Kidney (tissue), 22 donors: ENCODE measurements at places on chromosomes 4 and X. TPM values are rescaled to one million over a fixed set of nuclear protein-coding genes. Genes with fewer than 3 reads are reported as not detected.

GRCh38 chr4:15375667-15376066, 52.2 kb upstream of the C1QTNF7 start:
- DNase-seq: no peak

DNA sequence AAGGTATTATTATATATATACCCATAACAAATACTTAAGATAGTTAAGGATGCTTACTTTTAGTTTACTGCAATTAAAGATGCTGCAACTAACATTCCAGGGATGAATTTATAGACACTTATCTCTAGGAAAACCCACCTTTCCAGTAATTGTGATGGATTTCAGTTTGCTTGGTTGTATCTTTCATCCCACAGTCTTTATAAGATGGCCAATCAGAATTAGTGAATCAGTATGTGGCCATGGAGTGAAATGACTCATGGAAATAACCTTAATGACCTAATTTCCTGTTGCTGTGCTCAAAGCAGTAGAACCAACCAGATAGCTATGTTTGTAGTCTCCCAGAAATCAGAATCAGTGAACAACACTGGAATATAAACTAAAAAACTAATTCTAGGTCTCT, 26.4 kb downstream of the MOSPD2 start:
- DNase-seq: no peak

DNA sequence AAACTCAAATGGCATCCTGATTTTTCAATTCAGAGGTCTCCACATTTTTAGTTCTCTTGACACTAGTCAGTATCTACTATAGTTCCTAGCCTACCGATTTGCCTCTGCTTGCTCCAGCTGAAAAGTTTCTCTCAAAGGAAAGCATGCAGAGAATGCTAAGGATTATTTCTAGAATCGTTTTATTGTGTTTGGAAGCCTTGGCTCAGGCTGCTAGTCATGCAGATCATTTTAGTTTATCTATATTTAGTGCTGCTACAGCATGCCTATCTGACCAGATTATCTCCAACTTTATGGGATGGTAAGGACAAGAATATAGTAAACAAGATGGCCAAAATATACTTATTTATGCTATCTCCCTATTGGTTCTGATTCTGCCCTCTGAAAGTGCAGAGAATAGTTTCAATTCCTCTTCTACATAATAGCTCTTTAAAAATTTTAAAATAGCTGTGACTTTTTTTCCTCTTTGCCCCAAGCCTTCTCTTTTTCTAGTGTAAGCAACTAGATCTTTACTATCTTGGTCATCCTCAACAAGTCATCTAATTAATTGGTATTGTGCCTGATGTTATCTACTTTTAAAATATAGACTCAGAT, 15.7 kb upstream of the DRP2 start:
- no peak for DNase-seq

- DNase-seq: no peak
Measured at GRCh38 chr4:128802680-128803628, 6.5 kb upstream of the JADE1 start.

- DNase-seq: no peak
Measured at GRCh38 chr4:88130544-88131305, 27.7 kb downstream of the ABCG2 start.

Gene TKTL2
- not detected for total RNA-seq

DNA sequence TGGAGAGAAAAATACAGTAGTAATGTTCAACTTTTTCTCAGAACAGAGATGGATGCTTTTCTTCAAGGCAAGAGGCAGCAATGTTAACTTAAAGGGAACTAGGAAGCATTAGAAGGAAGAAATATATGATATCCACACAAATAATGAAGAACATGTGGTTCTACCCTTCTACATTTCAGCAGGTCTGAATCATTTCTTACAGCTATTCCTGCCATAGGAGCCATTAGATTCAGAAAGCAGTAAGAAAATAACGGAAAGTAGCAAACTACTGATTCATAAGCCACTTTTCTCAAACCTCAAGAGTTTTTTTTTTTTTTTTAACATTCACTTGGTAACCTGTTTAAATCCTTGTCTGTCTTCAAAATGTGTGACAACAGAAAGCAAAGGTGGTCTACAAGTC, 1251.6 kb upstream of the AGA start:
- DNase-seq: no peak

- no peak for DNase-seq
Measured at GRCh38 chr4:8706216-8707044, 113.9 kb downstream of the CPZ start.

- no peak for DNase-seq
Measured at GRCh38 chr4:174358410-174358809, 74.7 kb downstream of the CEP44 start.

DNA sequence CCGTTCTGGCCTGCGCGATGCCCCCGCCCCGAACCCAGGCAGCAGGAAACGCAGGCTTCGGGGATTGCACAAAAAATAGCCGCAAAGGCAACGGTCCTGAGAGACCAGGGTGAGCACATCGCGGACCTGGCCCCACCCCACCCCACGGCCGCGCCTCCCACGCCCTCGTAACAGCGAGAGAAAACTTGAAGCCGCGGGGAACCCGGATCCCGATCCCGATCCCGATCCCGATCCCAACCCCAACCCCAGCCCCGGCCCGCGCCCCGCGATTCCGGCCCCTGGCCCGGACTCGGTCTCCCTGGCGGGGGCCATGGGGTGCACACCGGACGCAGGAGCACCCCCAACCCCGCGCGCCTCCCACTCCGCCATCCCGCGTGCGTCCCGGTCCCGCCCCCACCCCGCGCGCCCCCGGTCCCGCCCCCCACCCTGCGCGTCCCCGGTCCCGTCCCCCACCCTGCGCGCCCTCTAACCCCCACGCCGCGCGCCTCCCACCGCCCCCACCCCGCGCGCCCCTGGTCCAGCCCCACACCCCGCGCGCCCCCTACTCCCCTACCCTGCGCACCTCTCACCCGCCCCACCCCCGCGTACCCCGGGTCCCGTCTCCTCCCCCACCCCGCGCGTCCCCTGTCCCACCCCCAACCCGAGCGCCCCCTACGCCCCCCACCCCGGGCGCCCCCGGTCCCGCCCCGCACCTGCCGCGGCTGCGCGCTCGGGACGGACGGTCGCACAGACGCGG, 29.0 kb downstream of the NOP14 start:
- peak; percentile 88 for DNase-seq

- DNase-seq: no peak
Measured at GRCh38 chrX:72351606-72352334, 46.1 kb upstream of the CITED1 start.

Gene HTN1
- total RNA-seq: not detected

GRCh38 chr4:17013382-17014006, 115.0 kb upstream of the LDB2 start:
- no peak for DNase-seq

Gene BEX5
- 9.5 TPM for total RNA-seq

- no peak for DNase-seq
Measured at GRCh38 chrX:130145123-130145522, 20.5 kb downstream of the AIFM1 start.

DNA sequence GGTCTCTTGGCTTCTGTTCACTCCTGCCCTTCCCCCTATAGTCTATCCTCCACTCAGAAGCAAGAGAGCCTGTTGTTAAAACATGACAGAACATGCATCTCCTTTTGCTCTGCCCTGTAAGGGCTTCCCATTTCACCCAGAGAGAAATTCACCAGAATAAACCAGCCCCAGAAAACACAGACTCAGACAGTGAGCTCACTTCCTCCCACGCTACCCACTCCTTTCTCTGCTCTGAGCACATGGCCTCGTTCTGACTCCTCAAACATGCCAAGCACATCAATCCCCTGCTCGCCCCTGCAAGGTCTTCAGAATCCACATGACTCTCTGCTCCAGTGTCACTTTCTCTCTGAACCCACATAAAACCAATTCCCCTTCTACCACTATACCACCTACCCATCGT, 50.4 kb downstream of the MID1 start:
- DNase-seq: no peak

GRCh38 chr4:91764085-91764484, 539.7 kb upstream of the GRID2 start:
- no peak for DNase-seq

Gene NKX3-2
- not detected for total RNA-seq

GRCh38 chr4:181281451-181281850, 961.8 kb upstream of the TENM3 start:
- DNase-seq: no peak

GRCh38 chr4:82268050-82268825, 105.6 kb downstream of the HNRNPD start:
- no peak for DNase-seq

DNA sequence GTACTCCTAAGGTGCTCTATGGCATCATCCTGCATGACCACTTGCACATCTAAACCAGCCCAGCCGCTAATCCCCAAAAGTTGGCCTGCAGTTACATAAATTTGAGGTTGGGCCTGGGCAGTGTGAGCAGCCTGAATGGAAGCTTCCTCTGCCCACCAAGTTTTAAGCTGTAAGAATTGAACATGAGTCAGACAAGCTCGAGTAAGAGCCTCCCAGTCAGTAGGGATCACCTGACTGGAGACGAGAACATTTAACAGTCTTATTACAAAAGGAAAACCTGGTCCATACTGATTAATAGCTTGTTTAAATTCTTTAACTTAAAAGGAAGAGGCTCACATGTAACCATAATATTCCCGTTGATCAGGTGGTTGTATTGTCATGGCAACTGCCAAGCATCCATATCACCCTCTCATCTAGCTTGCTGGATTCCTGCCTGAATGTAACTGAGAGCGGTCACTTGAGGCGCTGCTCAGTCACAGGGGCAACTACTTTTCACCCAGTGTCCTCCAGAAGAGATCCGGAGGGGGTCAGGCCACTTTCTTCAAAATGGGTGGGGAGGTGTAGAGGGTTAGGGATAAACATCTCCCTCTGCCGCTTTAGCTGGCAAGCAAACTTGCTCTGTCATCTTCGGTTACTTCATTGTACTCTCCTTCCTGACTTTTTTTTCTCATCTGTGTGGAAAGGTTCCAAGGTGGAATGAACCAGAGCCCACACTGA, 56.6 kb upstream of the WDR1 start:
- peak; percentile 77 for DNase-seq

GRCh38 chr4:171667906-171668305, 145.3 kb upstream of the GALNTL6 start:
- DNase-seq: no peak

DNA sequence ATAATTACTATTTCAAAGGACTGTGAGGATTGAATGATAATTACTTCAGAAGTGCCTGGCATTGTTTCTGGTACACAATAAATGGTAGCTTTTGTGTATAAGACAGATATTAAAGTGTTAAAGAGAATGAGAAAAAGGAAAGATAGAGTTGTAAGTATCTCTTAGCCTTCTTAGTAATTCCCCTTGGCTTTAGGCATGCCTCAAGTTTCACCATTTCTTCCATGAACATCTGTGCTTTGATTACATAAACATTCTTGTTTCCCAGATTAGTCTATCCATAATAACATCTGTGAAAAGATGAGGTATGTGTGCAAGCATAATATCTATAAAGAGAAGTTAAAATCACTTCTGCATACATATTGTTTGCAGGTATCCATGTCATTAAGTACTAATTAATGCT, 230.9 kb upstream of the TEX13A start:
- no peak for DNase-seq

DNA sequence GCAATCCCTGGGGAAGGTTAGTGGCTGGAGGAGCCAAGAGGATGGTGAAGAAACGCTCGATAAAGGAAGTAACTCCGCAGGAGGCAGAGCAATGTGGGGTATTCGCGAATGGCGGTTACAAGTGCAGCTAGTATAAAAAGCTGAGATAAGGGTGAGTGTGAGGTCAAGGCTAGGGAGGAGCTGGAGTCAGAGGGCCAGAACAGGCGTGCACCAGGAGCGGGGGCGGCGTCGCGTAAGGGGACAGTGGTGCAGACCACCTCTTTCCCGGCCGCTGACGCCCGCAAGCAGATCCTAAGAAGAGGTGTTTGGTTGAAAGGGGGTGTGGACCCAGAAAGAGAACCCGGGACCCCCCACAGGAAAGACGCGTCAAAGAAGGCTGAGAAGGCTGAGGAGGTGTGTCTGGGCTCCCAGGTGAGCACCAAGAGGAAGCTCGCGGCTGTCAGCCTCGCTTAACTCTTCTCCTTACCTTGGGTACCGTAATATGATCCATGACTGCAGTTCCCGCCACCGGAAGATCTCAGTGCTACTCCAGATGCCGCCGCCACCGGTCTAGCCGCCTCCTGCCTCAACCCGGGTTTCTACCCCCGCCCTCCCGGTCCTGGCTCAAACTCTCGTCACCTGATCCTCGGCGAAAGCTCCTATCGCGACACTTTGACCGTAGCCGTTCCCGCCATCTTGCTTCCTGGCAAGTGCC, at the start of gene MTMR8:
TSS of gene MTMR8 (minus strand) at position 579 of the 694 bp plus-strand sequence. CDS start at position 490, 89 bp downstream.
- peak; percentile 88 for DNase-seq

Gene CCDC110
- 4.5 TPM for total RNA-seq

DNA sequence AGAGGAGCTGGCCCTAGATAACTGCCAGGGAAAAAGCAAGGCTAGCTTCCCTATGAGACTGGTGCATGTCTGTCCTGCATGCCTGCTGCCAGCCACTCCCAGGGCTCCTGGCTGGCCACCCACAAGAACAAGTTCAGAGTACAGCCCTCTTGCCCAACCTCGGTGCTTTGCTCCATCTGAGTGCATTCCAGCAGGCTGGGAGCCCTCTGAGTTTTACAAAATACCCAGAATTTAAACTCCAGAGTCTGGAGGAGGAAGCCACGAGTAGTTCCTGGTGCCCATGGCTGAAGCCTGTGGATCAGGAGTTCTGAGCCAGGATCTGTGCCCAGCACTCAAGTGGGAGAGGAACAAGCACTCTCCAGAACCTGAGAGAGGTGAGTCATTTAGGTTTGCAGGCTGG, 111.6 kb downstream of the MAGEE2 start:
- no peak for DNase-seq

DNA sequence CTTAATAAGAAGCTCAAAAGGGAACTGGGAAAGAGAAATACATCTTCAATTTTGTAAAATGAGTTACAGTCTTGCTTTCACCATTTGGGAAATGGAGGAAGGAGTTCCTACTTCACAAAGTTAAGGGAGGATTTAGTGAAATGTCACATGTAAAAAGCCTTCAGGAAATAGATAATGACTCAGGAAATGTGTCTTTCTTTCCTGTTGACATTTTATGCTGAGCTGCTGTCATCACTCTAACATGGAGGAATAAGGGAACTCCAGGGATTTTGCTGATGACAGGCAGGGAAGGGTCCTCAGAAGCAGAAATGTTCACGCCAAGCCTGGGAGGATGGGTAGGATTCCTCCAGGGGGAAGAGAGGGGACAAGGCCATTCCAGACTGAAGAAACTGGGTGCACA, 251.1 kb downstream of the USP46 start:
- DNase-seq: no peak

DNA sequence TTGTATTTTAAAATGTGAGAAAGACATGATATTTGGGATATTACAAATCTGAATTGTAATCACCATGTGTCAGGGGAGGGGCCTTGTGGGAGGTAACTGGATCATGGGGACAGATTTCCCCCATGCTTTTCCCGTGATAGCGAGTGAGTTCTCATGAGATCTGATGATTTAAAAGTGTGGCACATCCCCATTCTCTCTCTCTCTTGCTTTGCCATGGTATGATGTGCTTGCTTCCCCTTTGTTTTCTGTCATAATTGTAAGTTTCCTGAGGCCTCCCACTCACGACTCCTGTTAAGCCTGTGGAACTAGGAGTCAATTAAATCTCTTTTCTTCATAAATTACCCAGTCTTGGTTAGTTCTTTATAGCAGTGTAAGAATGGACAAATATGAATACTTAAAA, 39.0 kb downstream of the CCDC158 start:
- DNase-seq: no peak
